Cortex of kidney (tissue), 1 donor: ENCODE measurements at places on chromosomes 11 and 22.

DNA sequence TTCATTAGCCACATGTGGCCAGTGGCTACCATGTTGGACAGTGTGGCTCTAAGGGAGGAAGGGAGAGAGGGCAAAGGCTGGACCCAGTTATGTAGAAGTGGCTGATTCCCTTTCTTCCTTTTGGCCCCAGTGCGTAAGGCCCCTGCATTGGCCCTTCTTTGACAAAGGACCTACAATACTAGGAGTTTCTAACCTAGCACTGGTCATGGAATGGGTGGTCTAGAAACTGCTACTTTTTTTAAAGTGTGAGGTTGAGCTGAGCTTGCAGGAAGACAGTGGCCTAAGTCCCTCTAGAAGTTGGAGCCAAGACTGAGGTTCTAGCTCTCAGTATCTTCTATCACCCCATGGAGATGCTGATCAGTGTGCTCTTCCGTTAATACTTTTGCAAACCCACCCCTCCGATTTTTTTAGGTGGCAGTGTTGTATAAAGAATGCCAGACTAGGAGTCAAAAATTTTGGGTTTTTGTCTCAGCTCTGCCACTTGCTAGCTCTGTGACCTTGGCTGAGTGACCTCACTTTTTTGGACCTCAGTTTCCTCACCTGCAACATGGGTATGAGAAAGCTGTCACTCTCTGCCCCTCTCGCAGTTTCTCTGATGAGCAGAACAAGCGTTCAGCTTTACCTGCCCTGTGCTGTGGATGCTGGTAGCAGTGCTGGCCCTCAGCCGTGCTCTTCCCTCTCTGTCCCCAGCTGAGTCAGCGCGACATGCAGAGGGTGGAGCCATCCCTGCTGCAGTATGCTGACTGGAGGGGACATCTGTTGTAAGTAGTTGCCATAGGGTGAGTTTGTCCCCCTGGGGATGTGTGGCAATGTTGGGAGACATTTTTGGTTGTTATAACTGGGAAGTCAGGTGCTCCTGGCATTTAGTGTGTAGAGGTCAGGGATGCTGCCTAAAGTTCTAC, 6.9 kb downstream of the ACCS start:
- DNase-seq = no peak

DNA sequence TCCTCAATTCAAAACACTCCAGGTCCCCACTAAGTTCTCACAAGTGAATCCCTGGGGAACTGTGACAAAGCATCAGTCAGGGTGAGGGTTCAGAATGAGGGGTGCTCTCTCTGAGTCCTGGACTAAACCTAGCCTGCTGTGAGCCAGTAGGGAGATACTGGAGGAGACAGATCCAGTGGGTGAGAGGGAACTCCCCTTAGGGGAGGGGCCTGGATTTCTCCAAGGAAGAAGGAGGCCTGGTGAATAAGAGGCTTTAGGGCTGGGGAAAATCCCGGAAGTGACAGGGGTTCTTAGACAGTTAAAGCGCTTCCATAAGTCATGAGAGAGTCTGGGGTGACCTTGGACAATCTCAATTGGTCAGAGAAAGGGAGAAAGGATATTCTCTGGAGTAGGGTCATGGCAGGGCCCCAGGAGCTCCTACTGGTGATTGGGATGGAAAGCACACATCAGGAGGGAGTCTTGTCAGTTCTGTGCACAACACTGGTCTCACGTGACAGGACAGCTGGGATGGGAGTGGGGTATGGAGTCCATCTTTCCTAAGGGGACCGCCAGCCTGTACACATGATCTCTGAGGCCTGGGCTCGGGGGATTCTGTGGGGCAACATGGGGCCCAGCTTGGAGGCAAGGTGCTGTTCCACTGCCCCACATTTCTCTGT, 1.5 kb downstream of the TBC1D10A start:
- no peak for DNase-seq

DNA sequence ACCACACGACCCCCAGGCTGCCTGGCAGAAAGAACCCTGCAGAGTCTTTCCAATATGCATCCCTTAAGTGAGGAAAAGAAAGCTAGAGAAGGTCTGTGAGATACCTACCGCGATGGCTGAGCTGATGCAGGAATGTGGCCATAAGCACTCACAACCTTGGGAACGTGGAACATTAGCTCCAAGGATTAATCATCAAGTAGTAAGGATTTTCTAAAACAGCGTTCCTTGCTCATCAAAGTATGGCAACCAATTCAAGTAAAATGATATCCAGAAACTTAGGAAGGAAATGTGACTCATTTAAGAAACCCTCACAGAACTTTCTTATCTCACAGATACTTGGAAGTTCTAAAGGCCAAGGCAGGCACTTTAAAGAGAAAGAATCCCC, 12.8 kb downstream of the PACSIN2 start:
- no peak for DNase-seq

DNA sequence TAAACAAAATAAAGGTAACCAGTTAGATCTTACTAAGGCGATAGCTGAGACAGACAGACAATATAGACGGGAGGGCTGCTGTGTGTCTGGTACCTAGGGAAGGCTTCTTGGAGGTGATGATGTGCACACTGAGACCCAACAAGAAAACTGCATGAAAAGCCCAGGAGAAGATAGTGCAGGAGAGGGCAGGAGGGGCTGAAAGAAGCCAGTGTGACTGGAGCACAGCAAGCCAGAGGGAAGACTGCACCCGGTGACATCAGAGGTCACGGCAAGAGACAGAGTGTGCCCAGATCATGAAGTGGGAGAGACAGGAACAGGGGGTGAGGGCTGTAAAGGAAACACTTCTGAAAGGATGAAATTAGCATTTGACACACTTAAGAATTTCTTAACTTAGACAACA, 266.3 kb downstream of the BRD1 start:
- no peak for DNase-seq

GRCh38 chr11:46279126-46280099, 2.0 kb downstream of the CREB3L1 start:
- DNase-seq = no peak
